Ureter (tissue), 1 donor: ENCODE measurements at places on chromosomes 13 and 19.

DNA sequence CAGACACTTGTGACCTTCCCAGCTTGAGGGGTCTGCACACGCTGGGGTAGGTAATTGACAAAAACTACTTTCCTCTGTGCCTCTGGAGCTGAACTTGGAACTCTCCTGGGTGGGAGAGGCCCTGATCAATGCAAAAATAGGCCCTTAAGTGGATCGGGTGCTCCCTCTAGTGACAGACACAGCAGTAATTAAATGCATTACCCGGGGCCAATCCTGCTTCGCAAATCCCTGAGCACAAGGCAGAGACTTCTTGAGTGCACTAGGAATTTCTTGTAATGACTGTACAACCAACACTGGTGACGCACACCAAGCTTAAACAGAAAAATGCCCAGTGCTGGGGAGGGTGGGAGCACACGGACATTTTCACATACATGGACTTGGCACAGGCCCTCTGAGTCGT, 10.6 kb upstream of the UBE2S start:
- DNase-seq, result peak; percentile 62

- DNase-seq, result no peak
These were observed 98.2 kb downstream of the RBM26 start for GRCh38 chr13:79307866-79308298.

DNA sequence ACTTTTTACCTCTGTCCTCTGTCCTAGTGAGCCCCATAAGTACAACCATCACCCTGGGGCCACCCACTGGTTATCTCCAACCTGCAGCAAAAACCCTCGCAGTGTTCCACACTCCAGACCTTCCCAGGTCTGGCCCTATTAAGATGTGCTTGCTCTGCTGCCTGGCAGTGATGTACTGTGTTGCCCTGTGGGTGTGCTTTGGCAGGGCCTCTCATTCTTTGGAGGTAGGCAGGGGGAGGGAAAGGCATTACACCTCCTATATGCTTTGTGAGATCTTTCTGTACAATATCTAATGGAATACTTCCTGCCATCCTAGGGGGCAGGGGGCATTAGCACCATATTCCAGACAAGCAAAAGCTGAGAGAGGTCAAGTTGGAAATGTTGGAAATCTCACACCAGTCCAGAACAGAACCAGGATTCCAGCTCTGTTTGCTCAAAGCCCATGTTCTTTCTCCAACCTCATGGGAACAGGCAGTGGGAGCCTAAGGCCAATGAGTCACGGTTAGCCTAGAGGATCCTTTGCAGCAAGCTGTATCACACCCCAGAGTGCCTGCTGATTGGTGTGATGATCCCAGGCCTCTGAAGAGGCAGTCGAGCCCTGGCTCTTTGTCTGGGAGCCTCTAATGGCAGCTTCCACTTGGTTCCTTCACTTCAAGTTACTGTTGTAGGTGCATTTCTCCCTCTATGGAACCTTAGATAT, 59.7 kb upstream of the UBL3 start:
- DNase-seq, result no peak

DNA sequence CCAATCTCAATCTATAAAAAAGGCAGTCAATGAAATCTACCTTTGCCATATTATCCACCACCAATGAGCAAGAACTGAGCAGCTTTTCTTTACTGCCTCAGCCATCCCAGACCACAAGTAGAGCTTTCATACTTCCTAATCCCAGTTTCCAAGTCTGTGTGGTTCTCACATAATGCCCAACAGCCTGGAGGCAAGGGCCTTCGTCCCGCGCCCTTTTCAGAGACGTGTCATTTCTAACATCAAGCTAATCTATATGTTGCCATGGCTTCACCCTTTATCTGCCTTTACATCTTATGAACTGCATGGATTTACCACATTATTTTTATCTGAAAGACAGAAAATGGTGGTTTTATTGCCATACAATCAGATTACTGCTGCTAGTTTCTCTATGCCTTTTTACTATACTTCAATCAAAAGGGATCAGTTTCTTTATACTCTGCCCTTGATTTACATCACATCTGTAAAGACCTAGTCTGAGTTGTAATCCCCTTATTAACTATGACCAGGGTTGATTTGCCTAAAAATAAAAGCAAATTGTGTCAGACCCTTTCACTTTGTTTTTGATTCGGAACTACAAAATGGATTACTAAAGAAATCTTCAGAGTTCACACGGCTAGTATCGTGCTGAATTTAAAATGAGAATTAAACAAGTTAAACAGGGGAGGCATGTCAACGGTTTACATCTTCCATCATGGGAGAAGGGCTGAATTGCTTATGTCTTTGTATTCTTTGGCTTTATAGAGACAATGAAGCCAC, 5.9 kb downstream of the EFNB2 start:
- DNase-seq, result no peak

DNA sequence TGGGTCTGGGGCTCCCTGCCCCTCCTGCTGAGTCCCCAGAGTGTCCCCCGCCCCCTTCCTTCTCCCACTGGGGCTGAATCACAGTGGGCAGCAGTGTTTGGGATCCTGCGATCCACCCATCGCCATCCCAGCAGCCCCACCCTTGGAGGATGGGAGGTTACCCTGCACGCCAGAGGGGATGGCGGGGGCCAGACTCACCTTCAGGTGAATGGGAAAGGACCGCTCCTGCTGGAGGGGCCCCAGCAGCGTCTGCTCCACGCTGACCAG, 569 bp downstream of the DLEU7 start:
- DNase-seq, result no peak

- no peak for DNase-seq
These were observed 36.0 kb upstream of the SLC7A10 start for GRCh38 chr19:33261511-33262189.

- no peak for DNase-seq
These were observed 4.0 kb downstream of the ZNF223 start for GRCh38 chr19:44055870-44056269.

GRCh38 chr19:10885201-10886169, 14.1 kb downstream of the CARM1 start:
- DNase-seq, result no peak

GRCh38 chr19:16160943-16161560, 12.3 kb downstream of the CIB3 start:
- no peak for DNase-seq

GRCh38 chr13:113029487-113030258, 60.7 kb downstream of the MCF2L start:
- DNase-seq, result no peak

DNA sequence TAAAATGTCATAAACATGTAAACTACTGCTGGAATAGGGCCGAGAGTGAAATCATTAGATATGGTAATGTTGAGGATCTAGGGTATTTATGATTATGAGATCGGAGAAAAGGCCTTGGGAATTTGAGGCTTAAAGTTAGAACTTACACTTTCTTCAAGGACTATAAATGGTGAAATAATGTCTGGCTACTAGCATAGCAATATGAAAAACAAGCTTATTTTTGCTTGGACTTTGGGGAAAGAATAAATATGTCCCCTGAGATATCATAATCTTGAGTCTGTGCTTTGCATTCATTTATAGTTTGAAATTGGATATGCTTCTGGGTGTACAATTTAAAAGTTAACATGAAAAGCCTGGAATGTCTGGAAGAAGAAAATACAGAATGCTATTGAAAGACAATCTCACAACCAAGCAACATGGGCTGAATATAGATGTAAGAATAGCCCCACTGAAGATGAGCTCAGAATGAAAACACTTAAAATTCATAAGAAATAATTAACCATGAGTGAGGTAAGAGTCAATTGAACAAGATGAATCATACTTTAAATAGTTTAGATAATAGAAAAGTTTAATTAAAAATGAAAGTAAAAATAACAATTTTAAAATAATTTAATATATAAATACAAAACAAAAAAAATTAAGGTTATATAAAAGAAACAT, 1555.4 kb upstream of the MIR17HG start:
- DNase-seq, result no peak

- no peak for DNase-seq
These were observed 617 bp downstream of the SKA3 start for GRCh38 chr13:21175656-21176214.

- no peak for DNase-seq
These were observed 338.4 kb downstream of the PCDH17 start for GRCh38 chr13:57969951-57970350.

DNA sequence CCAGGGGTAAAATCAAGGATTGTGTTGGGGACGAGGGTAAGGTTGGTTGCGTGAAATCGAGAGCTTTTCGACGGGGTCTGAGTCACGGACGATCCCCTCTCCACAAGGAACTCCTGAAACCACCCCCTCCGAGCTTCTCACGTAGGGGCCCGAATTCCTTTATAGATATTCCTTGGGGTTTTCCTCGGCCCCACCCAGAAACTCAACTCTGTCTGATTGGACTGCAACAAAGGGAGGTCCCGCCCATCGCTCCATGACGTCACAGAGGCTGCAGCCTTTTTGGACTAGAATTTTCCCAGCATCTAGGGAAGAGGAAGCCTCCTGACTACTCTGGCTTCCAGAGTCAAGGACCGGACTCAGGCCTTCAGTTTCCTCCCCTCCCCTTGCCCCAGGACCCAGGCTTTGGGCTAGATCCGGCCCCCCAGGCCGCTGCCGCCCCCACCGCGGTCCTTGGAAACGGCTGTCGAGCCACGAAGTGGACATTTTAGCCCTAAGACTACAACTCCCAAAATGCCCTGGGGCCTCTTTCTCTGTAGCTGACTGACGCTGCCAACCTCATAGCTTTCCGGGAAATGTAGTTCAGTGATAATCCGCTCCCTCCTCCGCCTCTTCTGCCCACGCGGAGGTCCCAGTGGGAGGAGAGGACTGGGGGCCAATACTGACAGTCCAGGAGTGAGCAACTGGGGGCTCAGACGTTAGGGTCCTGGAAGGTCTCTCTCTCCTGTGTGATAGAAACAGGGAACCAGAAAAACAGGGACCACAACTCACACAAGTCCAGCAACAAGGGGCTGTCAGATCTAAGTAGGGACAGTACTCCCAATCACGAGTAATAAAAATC, at the start of gene IZUMO1:
Gene IZUMO1 (minus strand): TSS at position 172 of the 838 bp plus-strand sequence. CDS start 1,050 bp downstream, outside the sequence.
- no peak for DNase-seq

- DNase-seq, result peak; percentile 29
These were observed 9.0 kb upstream of the CEACAM5 start for GRCh38 chr19:41699231-41699967.

DNA sequence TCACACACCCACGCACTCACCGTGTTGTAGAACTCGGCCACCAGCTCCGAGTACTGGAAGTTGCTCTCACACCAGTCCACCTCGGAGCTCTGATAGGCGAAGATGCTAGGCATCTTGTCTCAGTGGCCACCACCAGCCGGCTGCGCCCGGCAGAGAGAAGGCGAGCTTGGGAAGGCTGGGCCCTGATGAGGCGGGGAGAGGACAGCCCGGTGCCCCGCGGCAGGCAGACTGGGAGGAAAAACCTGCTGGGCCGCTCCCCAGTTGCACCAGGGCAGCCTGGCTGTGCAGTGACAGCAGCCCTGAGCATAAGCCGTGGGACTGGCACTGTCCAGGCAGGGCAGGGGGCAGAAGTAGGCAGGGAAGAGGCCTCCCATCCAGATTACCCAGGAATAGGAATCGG, at the start of gene ACER1:
Gene ACER1 (minus strand): TSS at position 174 of the 400 bp plus-strand sequence. CDS start 61 bp downstream, at position 113.
- DNase-seq, result peak; percentile 48

DNA sequence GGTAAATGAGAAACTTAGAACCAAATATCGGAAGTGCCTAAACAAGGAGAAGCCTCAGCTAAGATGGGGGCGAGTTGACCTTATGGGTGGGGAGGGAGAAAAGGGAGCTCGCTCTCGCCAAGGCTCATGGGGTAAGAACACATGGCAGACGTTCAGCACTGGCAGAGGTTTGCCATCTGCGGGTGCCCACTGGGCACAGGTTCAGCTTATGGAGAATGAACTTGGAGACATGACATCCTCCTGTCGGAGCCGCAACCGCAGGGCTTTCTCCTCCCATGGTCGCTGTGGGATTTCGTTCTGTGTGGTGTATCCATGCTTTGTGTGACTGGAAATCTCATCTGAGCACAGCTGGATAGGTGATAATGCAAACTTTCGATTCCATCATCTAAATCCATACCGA, 36.1 kb upstream of the PEPD start:
- no peak for DNase-seq

- no peak for DNase-seq
These were observed 396.9 kb downstream of the KCNRG start for GRCh38 chr13:50412046-50412617.

GRCh38 chr13:21333186-21333585, 125.9 kb downstream of the ZDHHC20 start:
- no peak for DNase-seq

DNA sequence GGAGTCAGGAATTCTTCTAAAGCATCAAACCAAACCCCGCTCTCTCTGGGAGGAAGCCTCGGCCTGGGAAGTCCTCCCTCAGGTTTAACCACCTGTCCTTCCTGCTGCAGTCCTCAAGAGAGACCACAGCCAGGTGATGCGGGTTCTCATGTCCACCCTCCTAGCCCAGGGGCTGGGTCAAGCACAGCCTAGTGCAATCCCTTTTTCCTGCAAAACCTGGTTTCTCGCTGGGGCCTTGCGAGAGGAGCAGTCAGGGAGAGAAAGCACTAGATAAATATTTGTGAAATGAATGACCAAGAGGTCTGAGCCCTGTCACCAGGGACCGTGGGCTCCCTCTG, 2.4 kb downstream of the SLC8A2 start:
- no peak for DNase-seq

- no peak for DNase-seq
These were observed 4.6 kb upstream of the PRKCG start for GRCh38 chr19:53877361-53877766.

- no peak for DNase-seq
These were observed 329.9 kb downstream of the FOXO1 start for GRCh38 chr13:40336228-40337221.

DNA sequence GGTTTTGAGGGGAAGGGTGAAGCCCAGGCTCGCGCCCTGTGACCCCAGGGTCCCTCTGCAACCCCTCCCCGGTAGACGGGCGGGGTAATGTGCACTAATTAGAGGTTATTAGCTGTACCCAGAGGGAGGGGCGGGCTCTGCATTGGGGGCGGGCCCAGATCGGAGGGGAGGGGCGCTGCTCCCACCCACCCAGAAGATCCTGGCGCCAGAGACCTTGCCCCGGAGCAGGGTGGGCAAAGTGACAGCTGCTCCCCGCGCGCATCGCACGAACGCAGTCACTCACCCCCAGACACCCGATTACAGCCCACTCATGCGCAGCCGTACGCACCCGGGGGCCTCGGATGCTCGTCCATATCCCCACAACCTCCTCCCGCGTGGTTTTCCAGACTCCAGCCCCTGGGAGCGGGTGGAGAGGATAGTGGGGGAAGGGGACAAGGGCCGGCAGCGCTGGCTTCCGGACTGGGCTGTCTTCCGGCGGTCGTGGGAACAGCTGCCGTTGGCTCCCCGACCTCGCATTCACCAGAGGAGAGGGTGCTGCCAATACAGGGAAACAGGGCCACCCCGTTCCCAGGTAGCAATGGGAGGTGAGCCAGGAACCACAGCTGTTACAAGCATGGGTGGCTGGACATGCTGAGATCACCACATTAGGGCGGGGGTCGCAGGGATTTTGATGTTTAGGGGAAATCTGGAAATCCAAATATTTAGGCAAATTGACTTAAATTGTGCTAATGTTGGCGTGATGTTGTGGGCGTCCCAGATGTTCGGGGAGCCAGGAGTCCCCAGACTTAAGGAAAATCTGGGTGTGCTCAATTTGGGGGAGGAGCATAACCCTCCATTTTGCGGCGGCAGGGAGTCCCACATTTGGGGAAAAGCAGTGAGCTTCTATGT, 2.9 kb upstream of the HOOK2 start:
- DNase-seq, result peak; percentile 83

GRCh38 chr19:46731007-46731501, 14.1 kb upstream of the PRKD2 start:
- DNase-seq, result no peak

- DNase-seq, result no peak
These were observed 27.5 kb upstream of the SHKBP1 start for GRCh38 chr19:40549007-40549708.
